ENCODE measurements at places on chromosomes 16 and 17.

DNA sequence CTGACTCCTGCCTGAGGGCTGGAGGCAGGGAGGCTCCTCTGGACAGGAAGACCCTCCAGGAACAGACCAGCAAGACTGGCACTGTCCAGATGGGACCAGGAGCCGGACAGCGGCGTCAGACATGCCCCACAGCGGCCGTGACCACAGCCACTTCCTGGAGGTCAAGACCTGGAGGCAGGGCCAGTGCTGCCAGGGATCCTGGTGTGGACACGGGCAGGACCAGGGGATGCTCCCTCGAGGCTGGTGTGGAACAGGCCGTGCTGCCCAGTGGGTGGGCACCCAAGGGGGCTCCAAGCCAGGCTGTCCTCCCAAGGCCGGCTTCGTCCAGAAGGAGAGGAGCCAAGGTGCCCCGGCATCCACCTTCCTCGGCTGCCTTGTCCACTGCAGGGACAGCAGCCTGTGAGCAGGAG, 4.5 kb upstream of the CCDC57 start:
- H3K4me3 ChIP-seq = peak overlapping the region; percentile 70
- H3K27ac ChIP-seq = peak overlapping the region; percentile 84
- peaks cover 20% of the 10 kb centered on the region for H3K4me1 ChIP-seq
- no peak for ATAC-seq
- H3K36me3 ChIP-seq = no peaks in the 10 kb centered on the region

DNA sequence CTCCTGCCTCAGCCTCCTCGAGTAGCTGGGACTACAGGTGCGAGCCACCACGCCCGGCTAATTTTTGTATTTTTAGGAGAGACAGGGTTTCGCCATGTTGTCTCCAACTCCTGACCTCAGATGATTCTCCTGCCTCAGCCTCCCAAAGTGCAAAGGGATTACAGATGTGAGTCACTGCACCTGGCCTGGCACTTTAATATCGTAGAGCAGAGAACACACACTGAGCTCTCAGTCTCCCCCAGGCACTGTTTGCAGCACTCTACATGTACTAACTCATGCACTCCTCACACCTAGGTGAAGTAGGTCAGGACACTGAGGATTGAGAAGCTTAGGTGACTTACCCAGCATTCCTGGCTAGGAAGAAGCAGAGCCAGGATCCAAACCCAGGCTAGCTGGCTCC, 15.0 kb downstream of the C17orf100 start:
- ATAC-seq = no peak
- H3K4me1 ChIP-seq = no peaks in the 10 kb centered on the region
- H3K27me3 ChIP-seq = no peaks in the 10 kb centered on the region
- H3K27ac ChIP-seq = no peak overlapping the region
- peaks cover 5% of the 10 kb centered on the region for H3K36me3 ChIP-seq
- no peak overlapping the region for H3K4me3 ChIP-seq

GRCh38 chr17:17546399-17547185, 44.9 kb downstream of the PEMT start:
- no peak overlapping the region for H3K4me3 ChIP-seq
- no peak overlapping the region for H3K27ac ChIP-seq
- no peaks in the 10 kb centered on the region for H3K36me3 ChIP-seq

DNA sequence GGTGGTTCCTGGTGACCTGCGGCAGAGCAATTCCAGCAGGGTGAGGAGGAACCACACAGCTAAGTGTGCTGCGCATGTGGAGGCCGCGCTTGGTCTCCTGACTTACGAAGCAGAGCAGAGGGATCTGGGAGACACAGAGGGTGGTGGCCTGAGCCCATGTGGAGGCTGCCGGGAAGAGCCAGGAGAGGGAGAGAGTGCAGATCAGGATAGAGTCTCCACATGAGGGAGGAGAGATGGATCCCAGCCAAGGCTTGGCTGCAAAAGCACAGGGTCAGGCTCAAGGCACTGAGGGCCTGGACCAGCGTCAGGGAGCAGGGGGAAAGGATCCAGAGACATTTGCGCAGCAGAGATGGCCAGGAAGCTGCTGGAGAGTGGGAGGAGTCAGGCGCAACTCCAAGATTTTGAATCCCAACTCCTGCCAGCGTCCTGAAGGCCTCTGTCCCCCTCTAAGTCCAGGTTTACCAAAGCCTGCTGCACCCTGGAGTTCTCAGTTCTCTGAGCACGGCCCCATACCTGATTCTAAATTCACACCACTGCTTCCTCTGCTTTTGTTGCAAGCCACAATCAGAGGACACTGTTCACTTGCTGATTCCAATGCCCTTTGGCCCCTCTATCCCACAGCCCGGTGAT, 11.3 kb upstream of the MLLT6 start:
- no peak for ATAC-seq
- no peak overlapping the region for H3K4me3 ChIP-seq
- no peaks in the 10 kb centered on the region for H3K36me3 ChIP-seq
- H3K27me3 ChIP-seq = no peaks in the 10 kb centered on the region

GRCh38 chr17:13027246-13027645, 9.4 kb upstream of the ELAC2 start:
- H3K27ac ChIP-seq = no peak overlapping the region
- peaks cover 5% of the 10 kb centered on the region for H3K4me1 ChIP-seq
- peaks cover 10% of the 10 kb centered on the region for H3K27me3 ChIP-seq
- H3K36me3 ChIP-seq = no peaks in the 10 kb centered on the region
- no peak overlapping the region for H3K4me3 ChIP-seq

GRCh38 chr17:75685499-75685898, 18.4 kb downstream of the SAP30BP start:
- H3K4me1 ChIP-seq = peaks cover 19% of the 10 kb centered on the region
- no peaks in the 10 kb centered on the region for H3K27me3 ChIP-seq
- peaks cover 56% of the 10 kb centered on the region for H3K36me3 ChIP-seq
- ATAC-seq = no peak
- no peak overlapping the region for H3K4me3 ChIP-seq

- ATAC-seq = no peak
- peak overlapping the region; percentile 97 for H3K27ac ChIP-seq
- H3K4me3 ChIP-seq = peak overlapping the region; percentile 85
Measured at GRCh38 chr17:48054238-48055185, 6.4 kb downstream of the NFE2L1 start.

DNA sequence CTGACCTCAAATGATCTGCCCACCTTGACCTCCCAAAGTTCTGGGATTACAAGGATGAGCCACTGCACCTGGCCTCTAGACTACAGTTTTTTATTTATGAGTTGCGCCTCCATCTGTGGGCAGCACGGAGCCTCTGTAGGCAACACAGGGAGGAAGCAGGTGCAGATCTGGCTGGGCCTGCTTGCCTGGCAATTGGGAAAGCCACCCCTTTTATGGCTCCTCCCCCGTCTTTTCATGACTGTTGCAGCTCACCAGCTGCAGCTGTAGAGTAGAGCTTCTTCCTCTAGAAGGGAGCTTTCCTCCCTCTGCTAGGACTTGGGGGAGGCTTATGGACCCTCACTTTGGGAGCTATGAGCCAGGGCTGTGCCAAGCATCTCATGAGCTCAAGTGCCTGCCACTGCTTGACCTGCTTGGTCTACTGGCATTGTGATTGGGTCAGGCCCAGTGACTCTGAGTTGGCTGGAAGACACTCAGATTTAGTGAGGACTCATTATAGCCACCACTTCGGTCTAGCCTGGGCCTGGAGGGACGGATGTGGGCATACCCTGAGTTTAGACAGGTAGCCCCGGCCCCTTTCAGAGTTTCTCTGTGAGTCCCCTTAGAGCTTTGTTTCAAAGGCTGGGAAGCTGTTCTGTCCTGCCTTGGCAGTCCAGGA, 6.9 kb upstream of the SLC7A6 start:
- peaks cover 28% of the 10 kb centered on the region for H3K36me3 ChIP-seq
- H3K4me1 ChIP-seq = no peaks in the 10 kb centered on the region
- no peak overlapping the region for H3K27ac ChIP-seq
- H3K4me3 ChIP-seq = no peak overlapping the region
- ATAC-seq = no peak

GRCh38 chr17:3501344-3501743, 25.5 kb downstream of the ASPA start:
- no peak for ATAC-seq
- H3K27ac ChIP-seq = no peak overlapping the region
- peaks cover 6% of the 10 kb centered on the region for H3K27me3 ChIP-seq
- H3K4me1 ChIP-seq = no peaks in the 10 kb centered on the region
- no peaks in the 10 kb centered on the region for H3K36me3 ChIP-seq

GRCh38 chr16:14564323-14564722, 65.7 kb downstream of the PARN start:
- H3K4me1 ChIP-seq = peaks cover 6% of the 10 kb centered on the region
- H3K27me3 ChIP-seq = no peaks in the 10 kb centered on the region
- peaks cover 32% of the 10 kb centered on the region for H3K36me3 ChIP-seq
- H3K27ac ChIP-seq = peak overlapping the region; percentile 64
- no peak for ATAC-seq
- H3K4me3 ChIP-seq = no peak overlapping the region

DNA sequence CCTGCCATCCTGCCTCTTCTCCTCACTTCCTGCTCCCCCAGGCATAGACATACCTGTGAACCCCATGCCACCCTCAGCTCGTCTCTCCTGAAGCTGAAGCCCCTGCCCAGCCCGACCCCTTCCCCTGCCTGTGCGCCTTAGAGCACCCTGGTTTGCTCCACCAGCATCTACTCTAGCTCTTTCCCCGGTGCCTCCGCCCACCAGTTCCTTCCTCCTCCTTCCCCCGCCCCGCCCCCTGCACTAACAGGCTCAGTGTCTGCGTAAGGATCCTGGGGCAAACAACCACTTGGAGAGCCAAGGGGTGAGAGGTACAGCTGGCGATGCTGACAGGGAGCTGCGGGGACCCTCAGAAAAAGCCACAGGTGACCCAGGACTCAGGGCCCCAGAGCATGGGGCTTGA, 1.9 kb downstream of the GPR142 start:
- H3K4me1 ChIP-seq = no peaks in the 10 kb centered on the region
- peak; percentile 55 for ATAC-seq
- peak overlapping the region; percentile 75 for H3K27ac ChIP-seq
- H3K36me3 ChIP-seq = no peaks in the 10 kb centered on the region

DNA sequence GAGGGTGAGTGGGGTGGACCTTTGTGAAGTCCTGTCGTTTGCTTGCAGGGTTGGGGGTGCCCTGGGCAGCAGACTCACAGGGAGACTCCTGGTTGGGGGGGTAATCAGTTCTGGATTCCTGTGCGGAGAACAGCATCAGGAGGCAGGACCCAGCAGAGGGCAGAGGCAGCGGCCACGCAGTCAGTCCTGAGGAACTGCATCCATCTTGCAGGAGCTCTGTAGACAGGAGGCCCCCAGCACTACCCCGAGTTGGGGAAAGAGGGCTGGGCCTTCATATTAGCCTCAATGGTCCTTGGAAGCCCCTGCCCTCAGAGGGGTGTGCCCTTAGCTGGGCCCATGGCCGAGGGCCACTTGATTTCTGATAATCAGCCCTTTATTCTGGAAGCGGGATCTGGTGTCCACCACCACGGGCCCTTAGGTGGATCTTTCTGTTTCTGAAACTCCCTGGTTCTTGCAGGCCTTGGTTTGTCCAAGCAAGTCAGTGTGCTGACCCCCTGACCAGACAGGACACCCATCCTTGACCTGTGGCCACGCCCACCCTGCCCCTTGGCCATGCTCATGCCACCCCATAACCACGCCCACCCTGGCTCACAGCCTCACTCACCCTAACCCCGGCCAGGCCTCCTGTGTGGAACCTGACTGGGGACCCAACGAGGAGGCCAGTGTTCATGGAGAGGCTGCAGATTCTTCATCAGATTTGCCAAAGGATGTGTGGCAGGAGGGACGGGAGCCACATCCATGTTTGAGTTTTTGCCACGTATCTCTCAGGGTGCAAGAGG, 73.5 kb upstream of the CBX4 start:
- peaks cover 9% of the 10 kb centered on the region for H3K27me3 ChIP-seq
- no peak overlapping the region for H3K4me3 ChIP-seq
- no peaks in the 10 kb centered on the region for H3K36me3 ChIP-seq
- H3K4me1 ChIP-seq = no peaks in the 10 kb centered on the region
- ATAC-seq = no peak

DNA sequence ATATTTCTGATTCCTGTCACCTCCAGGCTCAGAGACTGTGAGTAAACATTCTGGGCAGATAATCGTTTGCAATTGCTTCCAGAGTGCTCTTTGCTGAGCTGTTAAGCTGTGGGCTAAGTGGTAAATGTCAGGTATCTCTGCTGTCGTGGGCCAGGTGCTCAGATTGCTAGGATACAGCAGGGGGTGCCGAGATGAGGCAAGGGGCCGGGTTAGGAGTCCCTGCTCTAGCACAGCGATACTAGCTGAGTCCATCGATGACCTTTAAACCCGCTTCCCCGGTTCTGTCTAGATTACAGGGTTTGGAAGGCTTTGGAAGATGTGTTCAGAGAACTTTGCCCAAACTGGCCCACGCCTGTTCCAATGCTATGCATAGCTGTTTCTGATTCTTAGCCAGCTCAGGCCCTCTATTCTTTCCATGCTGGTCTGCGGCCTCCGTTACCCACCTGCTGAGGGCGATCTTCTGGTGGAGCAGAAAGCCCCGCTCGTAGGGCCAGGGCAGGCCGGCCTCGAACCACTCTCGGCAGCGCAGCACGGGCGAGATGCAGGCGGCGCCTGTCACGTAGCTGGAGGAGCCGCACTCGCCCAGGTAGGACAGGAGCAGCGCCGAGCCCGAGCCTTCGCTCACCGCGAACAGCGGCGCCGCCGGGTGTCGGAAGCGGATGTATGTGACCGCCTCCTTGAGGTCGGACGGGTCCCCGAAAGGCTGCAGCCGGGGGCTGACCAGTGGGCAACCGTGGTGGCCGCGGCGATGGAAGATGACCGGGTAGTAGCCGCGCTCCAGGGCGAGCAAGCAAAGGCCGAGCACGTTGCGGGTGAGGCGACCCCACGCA, 979 bp downstream of the ABHD15 start:
- H3K4me3 ChIP-seq = peak overlapping the region; percentile 98
- H3K27me3 ChIP-seq = no peaks in the 10 kb centered on the region
- peaks cover 28% of the 10 kb centered on the region for H3K36me3 ChIP-seq

GRCh38 chr16:84689111-84689510, 10.7 kb upstream of the USP10 start:
- no peak overlapping the region for H3K4me3 ChIP-seq
- no peak for ATAC-seq
- H3K27ac ChIP-seq = no peak overlapping the region
- H3K4me1 ChIP-seq = peaks cover 7% of the 10 kb centered on the region

- H3K36me3 ChIP-seq = no peaks in the 10 kb centered on the region
- H3K4me1 ChIP-seq = peaks cover 5% of the 10 kb centered on the region
- no peak for ATAC-seq
- H3K27me3 ChIP-seq = no peaks in the 10 kb centered on the region
- no peak overlapping the region for H3K4me3 ChIP-seq
- H3K27ac ChIP-seq = no peak overlapping the region
Measured at GRCh38 chr16:4159726-4160125, 43.5 kb upstream of the ADCY9 start.

All from activated T-helper 17 cell treated with anti-CD3 and anti-CD28 coated beads, Interleukin-2, amount 50 U/mL, for 72 hours (primary cell).